GM10248 (cell line): ENCODE measurements at places on chromosomes 13 and 19.

DNA sequence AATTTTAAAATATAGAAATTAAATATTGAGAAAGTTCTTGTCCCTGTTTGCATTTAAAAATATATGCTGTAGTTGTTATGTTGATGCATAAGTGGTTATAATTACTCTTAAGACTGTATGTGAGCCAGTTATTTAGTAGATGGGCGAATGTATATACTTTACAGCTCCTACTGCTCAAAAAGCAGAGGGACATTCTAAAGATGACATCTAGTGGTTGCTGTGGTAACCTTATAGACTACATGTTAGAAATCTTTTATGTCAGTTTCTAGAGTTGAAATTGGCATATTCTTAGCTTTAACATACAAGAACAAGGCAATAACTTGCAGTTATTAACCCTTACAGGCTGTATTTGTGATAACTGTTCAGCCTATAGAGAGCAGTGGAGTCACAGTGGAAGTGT lies 160.5 kb downstream of the OLFM4 start:
- DNase-seq: no peak

DNA sequence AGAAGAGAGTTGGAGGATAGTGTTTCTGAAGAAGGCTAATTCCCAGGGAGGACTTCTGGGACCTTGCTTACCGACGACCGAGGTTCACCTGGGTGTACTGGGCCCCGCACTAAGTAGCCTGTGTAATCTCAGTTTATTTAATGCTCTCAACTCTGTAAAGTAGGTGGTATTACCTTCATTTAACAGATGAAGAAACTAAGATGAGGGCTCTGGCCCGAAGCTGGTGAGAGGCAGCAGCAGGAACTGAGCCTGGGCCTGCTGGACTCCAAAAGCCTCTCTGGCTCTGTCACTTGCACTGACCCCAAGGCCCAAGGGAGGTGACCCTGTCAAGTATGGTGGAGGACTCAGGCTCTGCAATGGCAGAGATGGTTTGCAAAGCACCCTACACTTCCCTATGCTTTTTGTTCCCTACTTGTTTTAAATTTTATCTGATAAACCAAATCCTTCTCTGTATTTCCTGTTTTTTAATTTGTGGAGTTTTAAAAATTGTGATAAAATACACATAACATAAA lies 50.6 kb downstream of the GGACT start:
- DNase-seq: no peak

GRCh38 chr13:79803989-79804388 lies 323.0 kb downstream of the NDFIP2 start:
- no peak for DNase-seq

- no peak for DNase-seq
Observed at GRCh38 chr13:31093145-31093885, 68.4 kb downstream of the HSPH1 start.

- no peak for DNase-seq
Observed at GRCh38 chr19:5036698-5037563, 68.0 kb downstream of the KDM4B start.

DNA sequence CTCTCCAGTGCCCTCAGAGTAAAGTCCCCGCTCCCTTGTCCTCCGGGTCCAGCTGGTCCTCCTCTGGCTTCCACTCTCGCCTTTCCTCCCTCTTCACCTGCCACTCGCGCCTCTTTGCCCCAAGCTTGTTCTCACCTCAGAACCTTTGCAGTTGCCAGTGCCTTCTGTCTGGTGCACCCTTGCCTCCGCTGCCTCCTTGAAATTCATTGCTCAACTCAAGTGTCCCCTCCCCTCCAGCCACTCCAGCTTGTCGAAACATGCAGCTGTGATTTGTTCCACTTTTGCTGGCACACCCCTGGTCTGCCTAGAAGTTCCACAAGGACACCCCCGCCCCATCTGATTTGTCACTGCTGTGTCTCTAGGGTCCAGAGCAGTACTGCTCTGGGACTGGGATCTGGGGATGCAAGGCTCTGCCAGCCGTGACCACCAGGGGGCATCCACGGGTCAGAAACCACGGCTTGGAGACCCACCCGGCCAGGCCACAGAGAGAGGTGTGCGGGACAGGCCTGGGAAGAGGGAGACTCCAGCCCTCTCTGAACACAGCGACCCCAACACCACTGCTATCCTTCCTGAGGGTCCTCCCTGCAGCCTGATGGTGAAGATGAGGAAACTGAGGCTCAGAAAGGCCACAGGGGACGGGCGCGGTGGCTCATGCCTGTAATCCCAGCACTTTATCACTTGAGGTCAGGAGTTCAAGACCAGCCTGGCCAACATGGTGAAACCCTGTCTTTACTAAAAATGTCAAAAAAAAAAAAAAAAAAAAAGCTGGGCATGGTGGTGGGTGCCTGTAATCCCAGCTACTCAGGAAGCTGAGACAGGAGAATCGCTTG lies 49.9 kb downstream of the AP1M1 start:
- DNase-seq: peak; percentile 90

DNA sequence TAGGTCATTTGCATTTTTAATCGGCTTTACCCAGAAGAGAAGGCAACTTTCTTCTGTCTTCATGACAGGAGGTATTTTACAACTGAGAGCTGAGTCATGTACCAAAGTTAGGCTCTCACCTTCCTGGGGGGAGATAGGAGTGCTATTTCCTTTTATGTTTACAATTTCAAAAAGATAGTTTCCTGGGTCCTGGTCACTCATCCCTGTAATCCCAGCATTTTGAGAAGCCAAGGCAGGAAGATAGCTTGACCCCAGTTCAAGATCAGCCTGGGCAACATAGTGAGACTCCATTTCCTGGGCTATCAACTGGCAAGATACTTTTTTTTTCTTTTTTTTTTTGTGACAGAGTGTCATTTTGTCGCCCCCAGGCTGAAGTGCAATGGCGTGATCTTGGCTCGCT lies 7.6 kb downstream of the LYPD3 start:
- no peak for DNase-seq

DNA sequence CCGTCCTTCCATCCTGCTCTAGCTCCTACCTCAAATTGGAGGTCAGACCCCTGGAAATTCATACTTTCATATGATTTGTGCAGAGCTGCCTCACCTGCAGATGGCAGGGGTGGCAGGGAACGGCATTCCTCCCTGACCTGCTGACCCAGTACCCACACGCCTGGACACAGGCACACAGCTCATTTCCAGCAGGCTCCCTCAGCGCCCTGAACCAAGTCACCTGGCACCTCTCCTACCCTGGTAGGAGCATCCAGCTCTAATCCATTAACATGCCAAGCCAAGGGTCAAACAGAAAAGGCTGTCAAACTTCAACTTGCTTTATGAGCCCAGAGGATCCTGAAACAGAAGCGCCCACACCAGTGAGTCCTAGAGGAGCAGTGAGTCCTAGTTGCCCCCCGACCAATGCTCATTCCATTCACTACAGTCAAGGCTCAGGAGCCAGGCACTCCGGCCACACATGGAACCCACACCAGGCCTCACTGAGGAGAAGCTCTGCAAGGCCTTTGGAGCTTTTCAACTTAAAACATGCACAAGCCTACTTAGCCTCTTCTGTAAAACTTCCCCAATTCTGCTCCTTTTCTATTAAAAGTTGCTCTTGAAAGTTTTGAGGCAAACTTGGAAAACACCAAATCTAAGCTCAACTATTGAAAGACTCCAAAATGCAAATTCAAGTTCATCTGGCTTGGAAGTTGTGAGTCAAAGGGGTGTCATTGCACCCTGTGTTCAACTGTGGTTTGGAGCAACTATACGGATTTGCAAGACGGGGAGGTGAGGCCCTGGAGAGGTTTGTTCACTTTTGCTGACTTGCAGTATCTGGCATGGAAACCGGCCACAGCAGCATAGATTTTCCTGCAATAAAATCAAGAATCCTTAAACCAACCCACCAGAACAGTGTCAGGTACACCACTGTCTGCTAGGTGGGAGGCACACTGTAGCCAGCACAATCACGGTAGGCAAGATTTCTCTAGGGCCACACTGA lies 96.7 kb downstream of the CRYL1 start:
- DNase-seq: no peak
